Activated T-helper 1 cell treated with anti-CD3 and anti-CD28 coated beads, Interleukin-2, amount 50 U/mL, for 16 hours (primary cell): ENCODE measurements at places on chromosomes 1 and 21.

GRCh38 chr1:243293941-243294722 is 38.3 kb downstream of the SDCCAG8 start:
- no peak for DNase-seq

DNA sequence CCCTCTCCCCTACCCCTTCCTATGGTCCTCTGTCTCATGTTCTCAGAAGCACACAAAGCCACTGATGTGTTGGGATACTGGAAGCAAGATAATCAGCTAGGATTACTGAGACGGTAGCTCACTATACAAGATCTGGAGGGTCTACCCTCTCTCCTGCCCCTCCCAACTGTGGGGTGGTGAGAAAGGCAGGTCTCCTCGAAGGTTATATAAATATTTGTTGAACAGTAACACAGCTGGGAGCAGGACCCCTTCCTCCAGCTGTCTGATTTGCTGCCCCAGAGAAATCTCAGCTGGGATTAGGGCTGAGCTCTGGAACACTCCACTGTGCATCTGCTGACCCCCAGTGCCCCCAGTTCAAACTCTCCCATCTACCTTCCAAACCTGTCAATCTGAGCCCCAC is 94.2 kb upstream of the IPO9 start:
- no peak for DNase-seq

DNA sequence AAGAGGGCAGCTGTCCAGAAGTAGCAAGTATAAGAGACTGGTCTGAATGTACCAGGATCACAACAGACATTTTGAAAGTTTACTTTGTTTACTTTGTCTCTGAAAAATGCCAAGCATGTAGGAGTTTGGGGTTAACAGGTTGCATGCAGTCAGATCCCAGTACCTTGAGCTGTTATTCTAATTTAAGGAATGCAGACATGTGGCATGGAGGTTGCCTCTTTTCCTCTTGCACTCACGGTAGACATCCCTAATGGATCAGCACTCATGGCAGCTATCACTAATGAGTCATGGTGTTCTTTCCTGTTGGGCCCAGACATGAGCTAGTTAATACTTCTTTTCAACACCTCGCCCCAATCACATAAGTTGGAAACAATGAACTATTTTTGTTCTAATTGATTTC is 67.3 kb downstream of the GADD45A start:
- DNase-seq: no peak

- no peak for DNase-seq
Observed at GRCh38 chr21:38476385-38476784, 21.9 kb downstream of the ERG start.

- no peak for DNase-seq
Observed at GRCh38 chr1:117616356-117616755, 10.5 kb downstream of the TENT5C start.

DNA sequence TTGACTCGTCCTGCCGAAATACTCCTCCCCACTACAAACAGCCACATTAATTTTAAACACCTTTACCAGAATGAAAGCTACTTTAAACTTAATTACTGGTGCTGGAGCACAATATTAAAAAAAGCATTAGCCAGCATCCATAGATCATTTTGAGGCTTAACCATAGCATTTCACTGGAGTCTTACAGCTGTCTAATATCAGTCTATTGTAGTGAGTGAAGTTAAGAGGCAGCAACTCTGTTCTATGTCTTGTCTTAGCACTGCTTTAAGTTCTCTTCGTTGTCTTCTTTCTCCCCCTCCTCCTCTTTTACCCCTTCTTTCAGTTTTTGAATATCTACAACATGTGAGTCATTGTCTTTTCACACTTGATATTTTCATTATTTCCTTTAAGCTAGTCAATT is 49.3 kb downstream of the ADGRL2 start:
- DNase-seq: no peak

GRCh38 chr21:44437696-44438431 is 17.4 kb upstream of the LRRC3 start:
- DNase-seq: no peak

GRCh38 chr1:78355656-78356055 is 135.1 kb upstream of the PTGFR start:
- no peak for DNase-seq
